ENCODE measurements at places on chromosomes 6 and 20. TPM values are rescaled to one million over a fixed set of nuclear protein-coding genes. Genes with fewer than 3 reads are reported as not detected.

DNA sequence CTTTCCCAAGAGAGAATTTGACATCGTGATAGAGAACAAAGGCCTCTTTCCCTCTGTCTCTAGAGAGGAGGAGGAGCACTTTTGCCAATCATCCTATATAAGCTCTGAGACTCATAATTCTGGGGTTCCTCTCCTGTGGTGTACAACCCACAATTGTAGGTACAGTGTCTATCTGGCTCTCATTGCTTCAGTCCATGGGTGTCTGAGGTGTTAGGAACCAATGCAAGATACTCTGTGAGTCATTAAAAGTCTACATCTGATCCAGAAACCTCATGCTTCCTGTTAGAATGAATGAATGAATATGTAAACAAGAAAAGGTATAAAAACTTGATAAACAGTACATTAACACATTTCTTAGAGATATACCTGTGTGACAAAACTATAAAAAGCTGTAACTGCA lies 356.7 kb downstream of the QKI start:
- DNase-seq: no peak

GRCh38 chr20:61419501-61419900 lies 167.4 kb downstream of the CDH4 start:
- DNase-seq: no peak

- DNase-seq: no peak
These were observed 25.9 kb downstream of the PPARD start for GRCh38 chr6:35368038-35368887.

DNA sequence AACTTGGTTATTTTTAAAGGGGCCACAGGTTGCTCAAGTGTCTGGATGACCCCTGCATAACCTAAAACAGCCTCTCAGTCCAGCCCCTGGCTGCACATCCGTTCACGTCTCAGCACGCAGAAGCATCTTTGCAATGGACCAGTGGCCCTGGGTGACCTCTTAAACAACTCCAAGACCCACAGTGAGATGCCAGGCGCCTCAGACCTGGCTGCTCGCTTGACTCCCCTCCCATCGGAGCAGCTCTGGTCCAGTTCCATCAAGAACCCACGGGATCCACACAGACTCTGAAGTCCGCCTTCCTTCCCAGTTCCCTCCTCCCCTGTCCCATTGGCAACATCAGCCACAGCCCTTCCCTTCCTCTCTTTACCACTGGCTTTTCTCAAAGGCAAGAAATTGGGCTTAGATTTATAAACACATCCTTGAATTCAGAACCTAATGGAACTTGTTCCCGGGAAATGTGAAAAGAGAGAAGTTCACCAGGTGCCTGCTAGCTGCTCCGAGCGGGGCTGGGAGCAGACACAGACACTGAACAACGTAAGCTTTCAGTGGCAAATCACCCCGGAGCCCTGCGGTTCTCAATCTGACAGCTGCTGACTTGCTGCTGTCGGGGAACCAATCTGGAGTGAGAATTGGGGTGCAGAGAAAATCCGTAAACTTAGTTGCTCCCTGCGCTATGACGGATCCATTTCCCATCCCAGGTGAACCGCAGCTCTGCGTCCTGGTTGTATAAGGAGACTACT lies 39.6 kb upstream of the MPC1 start:
- DNase-seq: no peak

DNA sequence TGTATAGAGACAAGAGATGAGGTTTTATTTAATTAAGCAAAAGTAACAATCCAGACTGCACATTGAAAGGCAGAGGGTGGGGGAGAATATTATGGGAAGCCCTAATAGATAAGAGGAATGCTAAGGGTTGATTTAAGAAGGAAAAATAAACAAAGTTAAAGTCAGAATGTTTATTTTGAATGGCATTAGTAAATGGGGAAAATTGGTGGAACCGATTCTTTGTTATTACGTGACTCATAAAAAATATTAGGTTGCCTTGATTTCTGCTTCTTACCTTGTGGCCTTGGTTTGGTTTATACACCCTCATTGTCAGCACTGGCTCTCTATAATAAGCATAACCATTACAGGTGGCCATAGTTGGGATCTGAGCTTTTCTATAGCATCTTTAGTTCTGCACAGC lies 674.8 kb upstream of the CITED2 start:
- no peak for DNase-seq

DNA sequence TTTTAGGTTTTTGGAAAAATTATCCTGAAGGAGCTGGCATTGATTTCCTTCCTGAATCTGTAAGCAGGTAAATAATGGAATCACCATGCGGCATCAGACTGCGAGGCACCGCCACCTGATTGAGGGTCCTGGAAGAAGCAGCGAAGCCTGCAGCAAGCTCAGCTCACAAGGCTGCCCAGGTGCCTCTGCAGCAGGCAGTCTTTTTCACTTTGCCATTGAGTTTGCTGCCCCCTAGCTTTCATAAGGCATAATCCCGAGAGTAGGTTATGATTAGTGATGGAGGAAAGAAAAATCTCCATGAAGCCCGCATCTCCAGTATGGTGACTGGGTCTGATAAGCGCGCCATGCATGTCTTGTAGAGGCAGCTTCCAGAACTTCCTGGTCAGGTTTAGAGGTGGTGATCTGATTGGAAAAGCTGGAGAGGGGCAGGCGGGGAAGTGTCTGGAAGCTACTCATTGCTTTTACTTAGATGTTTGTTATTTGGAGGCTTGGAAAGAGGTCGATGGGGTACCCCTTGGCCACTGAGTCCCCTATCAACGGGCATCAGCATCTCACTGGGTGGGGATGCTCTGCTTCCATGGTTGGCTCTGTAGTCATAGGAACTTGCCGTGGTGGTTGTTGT lies 26.7 kb downstream of the IYD start:
- DNase-seq: peak; percentile 61

DNA sequence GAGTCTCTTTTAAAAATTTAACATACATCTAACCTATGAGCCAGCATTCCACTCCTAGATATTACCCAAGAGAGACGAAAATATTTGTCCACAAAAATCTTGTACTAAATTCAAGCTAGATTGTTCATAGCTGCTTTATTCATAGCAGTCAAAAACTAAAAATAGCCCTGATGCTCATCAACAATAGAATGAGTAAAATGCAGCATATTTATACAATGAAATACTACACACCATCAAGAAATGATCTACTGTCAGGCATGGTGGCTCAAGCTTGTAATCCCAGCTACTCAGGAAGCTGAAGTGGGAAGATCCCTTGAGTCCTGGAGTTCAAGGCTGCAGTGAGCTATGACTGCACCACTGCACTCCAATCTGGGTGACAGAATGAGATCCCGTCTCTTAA lies 22.0 kb upstream of the SRC start:
- peak; percentile 68 for DNase-seq

TSHZ2 gene
- polyA plus RNA-seq: 14.4 TPM

NPEPL1 gene
- 49.3 TPM for polyA plus RNA-seq

LAMA2 gene
- polyA plus RNA-seq: 146 TPM

PDE7B gene
- polyA plus RNA-seq: 6.9 TPM

DNA sequence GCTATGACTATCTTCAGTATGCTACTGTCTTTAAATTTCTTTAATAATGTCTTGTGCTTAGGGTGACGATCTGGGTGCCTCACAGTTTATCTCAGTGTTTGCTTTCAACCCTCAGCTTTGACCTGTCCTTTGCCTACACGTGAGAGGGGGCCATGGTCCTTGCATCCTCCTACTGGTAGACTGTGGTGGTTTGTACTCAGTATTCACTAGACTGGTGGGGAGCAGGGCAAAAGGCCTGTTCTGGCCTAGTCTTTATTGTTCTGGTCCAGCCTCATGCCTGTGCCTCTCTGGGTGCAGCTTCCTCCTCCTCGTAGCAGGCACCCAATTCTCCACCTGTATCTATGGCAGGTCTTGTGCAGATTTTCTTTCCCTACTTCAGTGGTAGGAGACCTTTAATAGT lies 354.9 kb downstream of the CD109 start:
- DNase-seq: no peak

- DNase-seq: no peak
These were observed 65.7 kb downstream of the CARMIL1 start for GRCh38 chr6:25344827-25345226.

SDHAF4 gene
- 16.2 TPM for polyA plus RNA-seq

BLTP3A gene
- polyA plus RNA-seq: 10.2 TPM

ZNF311 gene
- 2.1 TPM for polyA plus RNA-seq

DNA sequence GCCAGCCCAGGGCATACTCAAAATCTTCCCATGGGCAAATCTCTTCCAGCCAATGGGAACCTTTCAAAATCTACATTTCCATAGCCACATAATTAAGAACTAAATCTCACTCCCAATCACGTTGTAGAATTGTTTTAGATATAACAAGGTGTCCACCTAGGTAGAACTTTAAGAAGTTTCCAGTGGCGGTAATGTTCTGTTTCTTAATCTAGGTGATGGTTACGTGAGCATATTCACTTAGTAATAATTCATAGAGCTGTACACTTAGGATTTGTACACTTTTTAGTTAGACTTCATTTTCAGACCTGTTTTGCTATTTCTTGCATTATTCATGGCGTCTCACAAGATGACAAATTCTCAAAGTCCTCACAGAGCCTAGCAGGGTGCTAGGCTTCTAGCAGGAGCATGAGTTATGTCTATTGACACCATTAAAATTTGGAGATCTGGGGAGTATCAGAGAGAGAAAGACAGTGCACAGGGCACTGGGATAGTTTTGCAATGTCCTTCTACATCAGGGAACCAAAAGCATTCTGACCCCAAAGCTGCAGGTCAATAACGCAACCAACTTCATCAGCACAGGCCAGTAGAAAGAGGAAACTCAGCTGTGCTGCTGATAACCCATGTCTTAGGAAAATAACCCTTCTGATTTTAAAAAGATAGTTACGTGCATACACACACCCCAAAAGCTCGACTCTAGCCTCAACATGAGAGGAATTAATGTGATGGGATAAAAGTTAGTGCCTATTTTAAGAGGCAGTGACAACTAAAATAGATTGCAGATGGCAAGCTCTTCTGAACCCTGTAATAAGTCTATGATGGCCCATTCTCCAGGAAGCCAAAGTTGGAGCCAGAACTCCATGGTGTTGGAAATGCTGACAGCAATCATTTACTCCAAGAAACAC lies 518.1 kb upstream of the JARID2 start:
- peak; percentile 56 for DNase-seq

C4B gene
- polyA plus RNA-seq: 26.2 TPM

- peak; percentile 71 for DNase-seq
These were observed 124.7 kb upstream of the TCF21 start for GRCh38 chr6:133764008-133764753.

DEFB125 gene
- not detected for polyA plus RNA-seq

DNA sequence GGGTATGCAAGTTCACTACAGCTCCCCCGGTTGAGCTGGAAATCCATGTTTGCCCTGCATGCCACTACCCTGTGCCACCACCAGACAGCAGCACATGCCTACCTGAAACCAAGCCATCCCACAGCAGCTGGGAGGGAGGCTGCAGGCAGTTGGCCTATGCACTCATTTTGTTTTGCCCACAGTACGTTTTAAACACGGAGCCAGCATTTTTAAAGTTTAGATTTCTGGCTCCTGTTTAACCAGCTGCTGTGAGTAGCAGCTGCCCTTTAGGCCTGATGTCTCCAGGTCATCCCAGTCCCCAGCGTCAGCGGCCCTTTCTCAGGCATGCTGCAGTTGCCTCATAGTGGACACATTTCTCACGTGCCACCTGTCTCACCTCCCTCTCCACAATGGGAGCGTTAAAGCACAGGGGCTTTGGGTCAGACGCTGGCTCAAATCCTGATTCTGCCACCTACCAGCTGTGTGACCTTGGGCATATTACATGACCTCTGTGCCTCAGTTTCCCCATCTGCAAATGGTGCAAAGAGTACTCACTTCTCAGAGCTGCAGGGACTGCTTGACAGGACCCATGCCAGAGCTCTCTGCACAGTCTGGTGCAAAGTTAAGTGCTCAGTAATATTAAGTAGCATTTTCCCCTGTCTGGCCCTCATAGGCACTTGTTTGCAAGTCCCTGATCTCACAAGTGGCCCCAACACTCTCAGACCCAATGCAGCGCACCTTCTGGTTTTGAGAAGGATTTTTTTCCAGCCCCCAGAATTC lies 8.2 kb upstream of the UBE2V1 start:
- peak; percentile 83 for DNase-seq

PDYN gene
- polyA plus RNA-seq: not detected

DNA sequence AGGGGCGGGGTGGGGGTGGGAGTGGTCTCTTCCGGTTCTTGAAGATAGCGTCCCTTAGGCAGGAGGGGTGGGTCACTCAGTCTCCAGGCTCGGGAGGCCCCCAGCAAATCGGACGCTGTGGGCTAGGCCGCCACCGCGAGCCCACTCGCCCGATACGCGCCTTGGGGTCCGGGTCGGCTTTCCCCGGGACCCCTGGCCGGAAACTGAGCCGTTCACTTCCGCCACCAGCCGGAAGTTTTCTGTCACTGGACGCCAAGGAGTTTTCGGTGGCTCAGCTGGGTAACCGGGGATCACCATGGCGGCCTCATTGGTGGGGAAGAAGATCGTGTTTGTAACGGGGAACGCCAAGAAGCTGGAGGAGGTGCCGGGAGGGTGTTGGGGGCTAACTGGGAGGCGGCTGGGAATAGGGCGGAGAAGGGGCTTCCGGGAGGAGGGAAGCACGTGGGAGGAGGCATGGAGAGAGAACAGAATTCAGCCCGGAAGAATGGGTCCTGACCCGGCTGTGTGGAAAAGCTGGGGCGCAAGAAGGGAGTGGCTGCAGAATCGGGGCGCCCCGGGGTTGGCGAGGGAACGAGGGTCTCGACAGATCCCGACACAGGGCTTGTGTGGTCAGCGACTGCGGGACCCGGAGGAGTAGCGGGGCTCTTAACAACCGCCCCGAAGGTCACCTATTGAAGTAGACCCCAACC lies at the start of gene ITPA:
Gene ITPA, plus strand, starts transcription at position 242 of the 689 bp plus-strand sequence. Its CDS starts 54 bp downstream, at position 296.
- peak; percentile 71 for DNase-seq

ASXL1 gene
- polyA plus RNA-seq: 42.0 TPM

TRIM38 gene
- 5.6 TPM for polyA plus RNA-seq

Data from muscle of leg (tissue), 16 donors.